ENCODE measurements at places on chromosomes 3 and 15. TPM values are rescaled to one million over a fixed set of nuclear protein-coding genes. Genes with fewer than 3 reads are reported as not detected.

GRCh38 chr3:176755552-176755951 is 441.7 kb downstream of the TBL1XR1 start:
- no peak for DNase-seq

DNA sequence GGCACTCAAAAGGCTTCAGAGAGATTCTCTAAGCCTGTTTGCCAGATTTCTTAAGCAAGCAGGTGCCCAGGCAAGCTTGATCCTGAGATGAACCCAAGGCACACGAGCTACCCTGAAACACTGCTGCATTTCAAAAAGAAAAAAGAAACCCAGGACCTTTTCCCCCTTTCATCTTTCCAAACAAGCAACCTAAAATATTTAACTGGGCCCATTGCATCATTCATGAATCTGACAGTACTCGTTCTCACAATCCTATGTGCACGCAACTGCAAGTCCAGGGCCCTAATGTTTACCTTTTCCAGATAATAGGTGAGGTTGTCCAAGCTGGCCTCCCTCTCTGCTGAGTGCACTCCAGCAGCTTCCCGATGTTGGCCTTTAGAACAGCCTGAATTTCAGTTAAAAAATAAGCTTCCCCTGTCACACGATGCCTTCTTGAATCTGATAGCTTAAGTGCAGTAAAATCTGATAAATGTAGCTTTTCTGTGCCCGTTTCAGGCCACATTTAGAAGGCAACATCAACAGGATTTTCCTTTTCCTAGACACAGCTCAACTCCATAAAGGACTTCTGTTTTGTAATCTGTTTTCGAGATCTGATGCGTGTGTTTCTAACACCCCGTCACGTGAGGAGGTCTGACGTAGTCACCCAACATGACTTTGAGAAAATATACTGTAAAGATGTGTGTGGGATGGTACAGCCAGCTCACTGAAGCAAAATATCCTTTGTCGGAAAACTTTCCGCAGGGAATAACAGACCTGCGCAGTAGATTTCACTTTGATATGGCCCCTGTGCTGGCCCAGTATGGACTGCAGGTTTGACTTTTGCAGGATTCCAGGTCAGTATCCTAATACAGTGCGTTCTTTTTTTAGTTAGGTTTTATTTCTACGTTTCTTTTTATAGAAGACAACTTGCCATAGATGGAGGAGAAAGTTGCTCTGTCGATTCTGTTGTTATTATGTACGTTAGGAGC is 55.1 kb upstream of the RASA2 start:
- no peak for DNase-seq

DNA sequence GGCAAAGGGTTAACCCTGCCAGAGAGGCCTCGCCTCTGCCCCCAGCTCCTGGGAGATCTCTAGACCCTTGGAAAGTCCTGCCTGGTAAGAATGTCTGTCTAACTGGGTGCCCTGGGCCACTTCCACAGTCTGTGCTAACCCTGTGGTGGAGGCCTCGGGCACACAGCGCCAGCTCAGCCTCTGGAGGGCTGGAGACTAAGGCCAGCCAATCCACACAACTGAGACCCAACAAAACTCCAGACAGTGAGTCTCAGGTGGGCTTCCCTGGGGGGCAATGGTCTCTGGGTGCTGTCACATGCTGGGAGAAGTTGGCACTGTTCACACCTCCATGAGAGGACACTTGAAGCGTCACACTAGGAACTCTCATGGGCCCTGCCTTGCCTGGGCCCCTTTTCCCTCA is 19.5 kb downstream of the ZXDC start:
- DNase-seq = no peak

GRCh38 chr3:155859859-155860258 is 5.6 kb upstream of the SLC33A1 start:
- no peak for DNase-seq

- DNase-seq = no peak
Measured at GRCh38 chr3:196513697-196514349, 1.3 kb downstream of the SMCO1 start.

DNA sequence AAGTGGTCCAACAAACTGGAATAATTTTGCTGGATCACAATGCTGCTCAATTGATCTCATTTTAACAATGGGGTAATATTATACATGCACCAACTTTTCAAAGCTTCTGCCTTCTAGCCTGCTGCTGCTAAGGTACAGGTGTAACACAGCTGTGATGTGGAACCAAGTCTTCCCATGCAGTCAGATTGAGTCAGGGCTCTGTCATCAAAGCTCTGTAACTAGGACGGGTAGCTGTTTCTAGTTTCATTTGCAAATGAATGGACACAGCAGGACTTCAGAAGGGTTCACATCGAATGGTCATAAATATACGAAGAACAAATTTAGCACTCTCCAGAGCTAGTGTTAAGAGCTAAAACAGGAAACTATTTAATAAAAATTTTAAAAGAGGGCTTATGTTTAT is 189.2 kb downstream of the USP13 start:
- DNase-seq = no peak

- DNase-seq = no peak
Measured at GRCh38 chr3:157284688-157285087, 124.7 kb upstream of the CCNL1 start.

DNA sequence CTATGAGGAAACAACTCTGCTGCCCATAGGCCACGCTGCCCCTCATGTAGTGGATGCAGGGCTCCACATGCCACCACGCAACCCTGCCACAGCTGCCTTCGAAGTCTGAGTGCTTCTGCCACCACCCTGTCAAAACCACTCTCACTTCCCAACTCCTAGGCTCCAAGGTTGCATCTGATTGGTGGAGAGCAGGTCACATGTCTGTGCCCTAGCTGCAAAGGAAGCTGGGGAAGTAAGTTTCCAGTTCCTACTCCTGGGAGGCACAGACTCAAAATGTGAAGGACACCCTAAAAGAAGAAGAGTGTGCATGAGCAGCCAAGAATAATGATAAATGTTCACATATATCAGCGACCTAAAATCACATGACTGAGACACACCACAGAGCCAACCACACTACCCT is 31.9 kb upstream of the TICRR start:
- no peak for DNase-seq

NUTM1 gene
- not detected for polyA plus RNA-seq

Data from left renal cortex interstitium (tissue), 4 donors.